ENCODE measurements at places on chromosomes 1 and 21. TPM values are rescaled to one million over a fixed set of nuclear protein-coding genes. Genes with fewer than 3 reads are reported as not detected.
A peak's percentile ranks its signal among the peaks of the same experiment; 100 is the strongest.

DNA sequence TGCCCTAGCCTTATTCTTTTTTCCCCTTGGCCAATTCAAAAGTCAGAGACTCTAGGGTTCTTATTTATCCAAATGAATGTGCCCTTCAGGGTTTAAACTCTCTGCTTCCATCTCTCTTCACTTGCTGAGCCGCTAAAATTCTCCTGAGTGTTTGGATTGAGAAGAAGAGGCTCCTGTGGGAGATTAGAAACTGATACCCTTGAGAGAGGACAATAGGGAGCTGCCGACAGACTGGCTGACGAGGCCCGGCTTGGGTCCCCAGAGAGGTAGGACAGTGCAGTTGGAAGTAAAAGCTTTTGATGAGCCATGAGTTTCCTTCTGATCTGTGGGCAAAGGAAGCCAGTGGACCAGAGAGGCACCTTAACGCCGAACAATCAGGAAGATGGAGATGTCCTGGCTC, 41.3 kb upstream of the UBE2U start:
- H3K4me1 ChIP-seq: no peaks in the 10 kb centered on the region
- no peaks in the 10 kb centered on the region for H3K27me3 ChIP-seq
- no peak for DNase-seq
- no peak overlapping the region for H3K4me3 ChIP-seq
- no peaks in the 10 kb centered on the region for H3K36me3 ChIP-seq

- no peaks in the 10 kb centered on the region for H3K36me3 ChIP-seq
- H3K4me3 ChIP-seq: peak overlapping the region; percentile 68
- H3K4me1 ChIP-seq: peaks cover 14% of the 10 kb centered on the region
- no peak for DNase-seq
Measured at GRCh38 chr1:207962716-207963426, 51.9 kb upstream of the CD34 start.

DNA sequence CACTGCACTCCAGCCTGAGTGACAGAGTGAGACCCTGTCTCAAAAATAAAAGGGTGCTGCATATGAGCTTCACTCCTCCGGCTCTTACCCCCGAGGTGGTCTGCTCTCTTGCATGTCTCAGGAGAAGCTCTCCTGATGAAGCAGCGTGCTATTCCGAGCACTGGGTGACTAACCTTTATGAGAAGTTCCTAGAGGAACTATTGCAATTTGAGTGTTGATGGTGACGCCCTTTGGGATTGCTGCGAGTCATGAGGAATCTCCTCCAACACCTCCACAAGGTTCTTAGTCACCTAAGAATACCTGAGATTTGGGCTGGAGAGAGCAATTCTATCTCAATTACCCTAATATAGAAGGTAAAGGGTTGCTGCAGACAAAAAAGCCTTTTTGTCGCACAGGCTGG, 40.8 kb upstream of the TINAGL1 start:
- H3K4me3 ChIP-seq: no peak overlapping the region
- H3K36me3 ChIP-seq: no peaks in the 10 kb centered on the region
- no peak overlapping the region for H3K27ac ChIP-seq
- H3K4me1 ChIP-seq: peaks cover 17% of the 10 kb centered on the region
- H3K27me3 ChIP-seq: no peaks in the 10 kb centered on the region
- peak; percentile 62 for DNase-seq

Gene FBXO28
- 82.6 TPM for total RNA-seq

DNA sequence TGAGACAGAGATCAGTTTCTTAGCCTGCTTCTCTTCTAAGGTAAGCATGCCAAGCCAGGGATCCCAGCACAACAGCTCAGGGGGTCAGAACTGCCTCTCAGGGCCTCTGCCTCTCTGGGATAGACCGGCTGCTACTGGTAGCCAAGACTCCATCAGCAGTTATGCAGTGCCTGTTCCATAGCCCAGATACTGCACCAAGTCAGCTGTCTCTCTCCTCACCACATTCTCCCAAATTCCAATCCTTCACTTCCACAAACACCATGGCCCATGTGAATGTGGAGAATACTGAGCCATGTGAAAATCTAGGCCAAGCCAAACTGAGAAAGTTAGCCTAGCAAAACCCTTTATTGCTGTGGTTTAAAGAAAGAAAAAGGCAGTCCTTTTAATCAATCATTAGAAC, 37.5 kb downstream of the CDC42BPA start:
- peaks cover 8% of the 10 kb centered on the region for H3K36me3 ChIP-seq
- no peak for DNase-seq
- H3K4me1 ChIP-seq: no peaks in the 10 kb centered on the region
- no peak overlapping the region for H3K4me3 ChIP-seq
- no peak overlapping the region for H3K27ac ChIP-seq

- H3K27ac ChIP-seq: peak overlapping the region; percentile 33
- H3K4me1 ChIP-seq: peaks cover 27% of the 10 kb centered on the region
- peak; percentile 99 for DNase-seq
- H3K36me3 ChIP-seq: no peaks in the 10 kb centered on the region
Measured at GRCh38 chr1:173043253-173043652, 7.5 kb downstream of the TNFSF18 start.

DNA sequence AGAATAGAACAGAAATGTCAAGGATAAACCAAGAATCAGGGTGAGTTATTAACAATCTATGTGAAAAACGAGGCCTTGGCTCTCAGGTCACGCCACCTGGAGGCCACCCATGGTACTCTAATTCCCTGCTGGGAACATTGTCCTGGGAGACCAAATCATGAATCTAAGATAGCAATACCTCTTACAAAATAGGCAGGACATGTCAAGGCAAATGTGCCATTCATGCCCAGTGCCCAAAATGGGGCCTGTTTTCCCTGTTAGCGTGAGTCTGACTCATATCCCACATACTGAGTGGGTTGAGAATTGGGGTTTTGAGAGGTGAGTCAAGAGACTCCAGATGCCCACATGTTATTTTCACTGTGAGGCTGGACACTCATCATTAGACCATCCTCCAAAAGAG, 380.8 kb downstream of the HHIPL2 start:
- no peak overlapping the region for H3K4me3 ChIP-seq
- no peaks in the 10 kb centered on the region for H3K4me1 ChIP-seq
- H3K27ac ChIP-seq: no peak overlapping the region
- H3K36me3 ChIP-seq: no peaks in the 10 kb centered on the region
- peak; percentile 85 for DNase-seq
- H3K27me3 ChIP-seq: no peaks in the 10 kb centered on the region

GRCh38 chr1:112027696-112028095, 38.2 kb upstream of the KCND3 start:
- no peak for DNase-seq
- no peaks in the 10 kb centered on the region for H3K36me3 ChIP-seq
- H3K27me3 ChIP-seq: peaks cover 51% of the 10 kb centered on the region

- no peak overlapping the region for H3K4me3 ChIP-seq
- no peaks in the 10 kb centered on the region for H3K36me3 ChIP-seq
Measured at GRCh38 chr1:54312796-54313316, 93.3 kb downstream of the SSBP3 start.

- H3K27me3 ChIP-seq: no peaks in the 10 kb centered on the region
- DNase-seq: no peak
- H3K27ac ChIP-seq: no peak overlapping the region
Measured at GRCh38 chr1:109924316-109924715, 13.7 kb downstream of the CSF1 start.

Gene CHML
- 54.5 TPM for total RNA-seq

Gene ADORA1
- 1.4 TPM for total RNA-seq

DNA sequence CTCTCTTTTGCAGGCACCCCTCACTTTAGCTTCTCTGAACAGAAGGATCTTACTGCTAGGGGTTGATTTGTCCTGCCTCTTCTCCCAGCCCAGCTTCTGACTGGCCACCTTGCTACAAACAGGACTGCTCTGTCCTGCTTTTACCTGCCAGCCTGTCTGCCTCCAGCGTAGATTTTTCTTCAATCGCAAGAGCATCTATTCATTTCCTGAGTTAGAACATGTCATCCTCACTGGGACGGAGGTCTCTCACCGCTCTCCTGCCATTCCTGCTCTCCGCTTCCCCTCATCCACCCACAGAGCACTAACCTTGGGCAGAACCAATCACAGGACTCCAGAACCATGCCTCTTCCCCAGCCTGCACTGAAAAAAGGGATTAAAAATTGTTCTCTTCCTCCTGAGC, 3.5 kb upstream of the ATP1B1 start:
- DNase-seq: no peak
- H3K27me3 ChIP-seq: no peaks in the 10 kb centered on the region
- H3K4me1 ChIP-seq: peaks cover 27% of the 10 kb centered on the region
- no peak overlapping the region for H3K4me3 ChIP-seq
- H3K27ac ChIP-seq: no peak overlapping the region

Gene AMPD1
- total RNA-seq: not detected

Gene TPRG1L
- total RNA-seq: 44.5 TPM

DNA sequence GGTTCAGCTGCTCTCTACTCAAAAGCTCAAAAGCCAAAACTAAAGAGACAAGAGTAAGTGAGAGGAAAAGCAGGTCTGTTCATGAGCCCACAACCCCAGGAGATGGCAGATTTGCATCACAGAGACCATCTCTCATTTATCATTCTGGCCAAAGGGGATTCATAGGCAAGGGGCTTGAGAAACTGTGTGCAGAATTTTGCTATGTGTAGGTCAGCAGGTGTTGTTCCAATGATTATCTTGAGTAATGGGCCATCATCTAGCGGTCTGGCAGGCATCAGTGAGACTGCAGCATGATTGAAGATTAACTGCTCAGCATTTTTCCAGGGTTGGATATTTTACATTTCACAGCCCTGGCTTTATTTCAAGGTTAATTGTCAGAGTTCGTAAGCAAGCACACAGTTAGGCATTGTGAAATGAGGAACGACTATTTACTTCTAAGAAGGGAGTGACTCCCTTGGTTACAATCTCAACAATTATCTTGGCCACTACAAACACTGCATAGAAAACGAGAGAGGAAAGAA, 1204.6 kb upstream of the TMPRSS15 start:
- H3K36me3 ChIP-seq: no peaks in the 10 kb centered on the region
- H3K4me3 ChIP-seq: no peak overlapping the region
- no peaks in the 10 kb centered on the region for H3K4me1 ChIP-seq
- no peaks in the 10 kb centered on the region for H3K27me3 ChIP-seq
- no peak for DNase-seq
- no peak overlapping the region for H3K27ac ChIP-seq

Gene DMRTA2
- total RNA-seq: not detected

DNA sequence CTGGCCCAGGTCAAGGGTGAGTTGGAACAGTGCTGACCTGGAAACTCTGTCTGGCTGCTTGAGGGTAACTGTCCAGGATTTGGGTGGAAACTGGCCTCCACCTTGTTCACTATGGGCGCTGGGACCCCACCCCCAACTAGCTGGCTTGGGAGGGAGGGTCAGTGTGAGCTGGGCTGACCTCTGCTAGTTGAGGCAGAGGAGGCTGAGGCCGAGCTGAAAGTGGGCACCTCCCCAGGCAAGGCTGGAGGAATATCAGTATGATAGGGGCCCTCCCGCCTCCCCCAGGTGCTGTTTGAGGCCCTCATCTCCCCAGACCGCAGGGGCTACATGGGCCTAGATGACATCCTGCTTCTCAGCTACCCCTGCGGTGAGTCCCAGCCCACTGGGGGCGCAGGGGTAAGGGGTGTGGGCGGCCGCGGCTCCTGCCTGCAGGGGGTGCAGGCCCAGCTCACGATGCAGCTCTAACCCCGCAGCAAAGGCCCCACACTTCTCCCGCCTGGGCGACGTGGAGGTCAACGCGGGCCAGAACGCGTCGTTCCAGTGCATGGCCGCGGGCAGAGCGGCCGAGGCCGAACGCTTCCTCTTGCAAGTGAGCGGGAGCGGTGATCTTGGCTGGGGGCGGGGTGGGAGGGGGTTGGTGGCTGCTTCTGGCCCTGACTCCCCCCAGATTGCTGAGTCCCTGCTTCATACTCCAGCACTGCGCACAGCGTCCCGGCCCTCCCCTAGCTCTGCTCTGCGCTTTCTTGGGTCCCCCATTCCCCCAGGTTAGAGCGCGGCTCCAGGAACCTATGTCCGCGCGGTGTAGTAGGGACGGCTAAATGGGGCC, 22.9 kb downstream of the PTPRU start:
- peaks cover 7% of the 10 kb centered on the region for H3K4me1 ChIP-seq
- peak overlapping the region; percentile 67 for H3K4me3 ChIP-seq
- H3K36me3 ChIP-seq: no peaks in the 10 kb centered on the region
- no peak for DNase-seq

Gene CNR2
- total RNA-seq: not detected

Gene MATN1
- 0.63 TPM for total RNA-seq

DNA sequence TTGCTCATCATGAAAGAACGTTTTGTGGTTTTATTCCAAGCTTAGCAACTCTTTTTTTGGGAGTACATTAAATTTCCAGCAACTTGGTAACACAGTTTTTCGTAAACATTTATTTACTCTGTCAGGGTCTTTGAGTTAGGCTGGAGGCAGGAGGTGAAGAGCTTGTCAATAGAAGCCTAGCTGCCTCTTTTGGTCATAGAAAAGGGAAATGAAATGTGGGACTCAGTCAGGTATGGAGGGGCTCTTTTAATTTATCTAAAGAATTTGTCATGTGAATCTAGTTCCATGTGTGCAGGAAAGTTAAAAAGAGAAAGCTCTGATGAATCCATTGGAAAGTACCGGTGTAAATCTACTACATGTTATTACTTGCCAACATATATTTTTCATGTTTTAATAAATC, 45.9 kb upstream of the PRMT6 start:
- no peak for DNase-seq
- no peak overlapping the region for H3K27ac ChIP-seq
- H3K27me3 ChIP-seq: no peaks in the 10 kb centered on the region
- H3K4me3 ChIP-seq: no peak overlapping the region

DNA sequence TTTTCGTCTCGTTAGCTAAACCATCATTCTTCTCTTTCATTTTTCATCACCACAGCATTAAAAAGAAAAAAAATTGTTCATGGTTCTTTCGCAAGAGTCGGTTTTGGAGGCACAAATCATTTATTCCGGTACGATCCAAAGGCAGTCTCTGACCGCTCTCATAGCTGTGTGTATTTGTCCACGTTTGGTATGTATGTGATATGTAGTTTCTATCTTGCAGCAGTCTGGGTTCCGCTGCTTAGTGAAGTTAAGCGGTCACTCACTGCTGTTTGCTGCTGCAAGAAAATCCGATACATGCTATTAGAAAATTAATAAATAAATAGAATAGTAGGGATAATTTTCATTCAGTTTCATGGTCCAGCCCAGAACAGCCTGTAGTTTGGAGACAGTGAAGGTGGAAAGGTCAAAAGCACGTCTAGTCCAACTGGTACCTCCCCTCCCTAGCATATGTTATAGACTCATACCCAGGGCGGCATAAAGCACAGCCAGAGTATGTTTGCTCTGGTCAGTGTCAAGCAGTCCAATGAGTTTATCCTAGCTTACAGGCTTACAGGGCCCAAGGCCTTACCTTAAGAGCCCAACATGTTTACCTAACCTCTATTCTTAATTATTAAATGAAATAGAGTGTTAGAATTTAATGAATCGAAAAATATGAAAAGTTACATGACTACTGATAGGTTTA, 2.5 kb downstream of the FMN2 start:
- no peaks in the 10 kb centered on the region for H3K36me3 ChIP-seq
- DNase-seq: peak; percentile 42
- peak overlapping the region; percentile 92 for H3K4me3 ChIP-seq
- H3K4me1 ChIP-seq: peaks cover 66% of the 10 kb centered on the region
- H3K27me3 ChIP-seq: no peaks in the 10 kb centered on the region

DNA sequence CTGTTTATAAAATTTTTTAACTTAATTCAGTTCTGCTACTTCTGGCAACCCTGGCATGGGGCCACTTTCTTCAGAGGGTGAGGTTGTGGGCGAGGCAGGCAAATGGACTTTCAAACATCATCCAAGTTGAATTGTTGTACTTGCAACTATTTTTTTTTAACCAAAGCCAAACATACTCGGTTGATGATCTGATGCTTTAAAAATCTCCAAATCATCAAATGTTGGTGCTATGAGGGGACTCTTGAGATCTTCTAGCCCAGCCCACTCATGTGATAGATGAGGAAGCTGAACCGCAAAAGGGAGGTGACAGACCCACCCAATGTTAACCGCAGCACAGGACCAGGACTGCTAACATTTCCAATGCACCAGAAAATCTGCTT, 6.7 kb downstream of the SLC1A7 start:
- no peaks in the 10 kb centered on the region for H3K27me3 ChIP-seq
- no peak overlapping the region for H3K4me3 ChIP-seq
- H3K4me1 ChIP-seq: peaks cover 18% of the 10 kb centered on the region
- H3K36me3 ChIP-seq: no peaks in the 10 kb centered on the region
- H3K27ac ChIP-seq: no peak overlapping the region

Data from PC-3 (cell line).